Smooth muscle cell of the umbilical artery (primary cell): ENCODE measurements at places on chromosomes 11 and 22. TPM values are rescaled to one million over a fixed set of nuclear protein-coding genes. Genes with fewer than 3 reads are reported as not detected.

JAML gene
- total RNA-seq, result not detected in 2 replicates

ANO1 gene
- total RNA-seq, result not detected in 2 replicates

OR5B2 gene
- not detected in 2 replicates for total RNA-seq

KCNC1 gene
- not detected in 2 replicates for total RNA-seq

MN1 gene
- 0.55 and 1.8 TPM in 2 replicates for total RNA-seq

CRYBA4 gene
- not detected in 2 replicates for total RNA-seq

ZP1 gene
- total RNA-seq, result 0.60 and 6.8 TPM in 2 replicates

GRM5 gene
- total RNA-seq, result under 0.01 and 0.05 TPM in 2 replicates

HEPN1 gene
- total RNA-seq, result 0.09 TPM in 1 of 2 replicates, not detected in the other

SHANK3 gene
- 0.59 and 1.0 TPM in 2 replicates for total RNA-seq

ANKK1 gene
- not detected in 2 replicates for total RNA-seq

WNT11 gene
- total RNA-seq, result 0.30 and 0.37 TPM in 2 replicates

VSTM5 gene
- 0.32 TPM in 1 of 2 replicates, not detected in the other for total RNA-seq

DERL3 gene
- total RNA-seq, result 0.30 and 0.83 TPM in 2 replicates

BIK gene
- not detected in 2 replicates for total RNA-seq

RAB39A gene
- not detected in 2 replicates for total RNA-seq

CSNK2A3 gene
- total RNA-seq, result 2.1 and 5.6 TPM in 2 replicates

FOLR1 gene
- not detected in 2 replicates for total RNA-seq

SPON1 gene
- total RNA-seq, result 0.55 and 3.9 TPM in 2 replicates

OR8G5 gene
- total RNA-seq, result not detected in 2 replicates

SCGB2A2 gene
- total RNA-seq, result not detected in 2 replicates

DCDC1 gene
- total RNA-seq, result 0.14 and 0.30 TPM in 2 replicates

SPDYC gene
- not detected in 2 replicates for total RNA-seq

COPB1 gene
- total RNA-seq, result 402 and 481 TPM in 2 replicates

PHLDA2 gene
- total RNA-seq, result 5.0 and 13.2 TPM in 2 replicates

ST14 gene
- total RNA-seq, result not detected in 2 replicates

TRIM49 gene
- not detected in 2 replicates for total RNA-seq

KCNE3 gene
- total RNA-seq, result 0.60 and 4.5 TPM in 2 replicates

FGF3 gene
- not detected in 2 replicates for total RNA-seq

MCM5 gene
- 6.5 and 35.5 TPM in 2 replicates for total RNA-seq

MMP3 gene
- 0.88 and 10.7 TPM in 2 replicates for total RNA-seq

PTPN5 gene
- total RNA-seq, result not detected in 2 replicates

PHETA2 gene
- 15.7 and 22.6 TPM in 2 replicates for total RNA-seq

IL18 gene
- total RNA-seq, result 0.37 TPM in 1 of 2 replicates, not detected in the other

BTG4 gene
- total RNA-seq, result not detected in 2 replicates

ALDH3B1 gene
- 20.8 and 34.4 TPM in 2 replicates for total RNA-seq

GGTLC2 gene
- not detected in 2 replicates for total RNA-seq

TMEM138 gene
- total RNA-seq, result 25.7 and 38.9 TPM in 2 replicates

KCNK4 gene
- not detected in 2 replicates for total RNA-seq

SMIM35 gene
- not detected in 2 replicates for total RNA-seq

PTPRCAP gene
- total RNA-seq, result 0.42 TPM in 1 of 2 replicates, not detected in the other

CASP5 gene
- total RNA-seq, result not detected in 2 replicates

LRRC32 gene
- 59.0 and 86.1 TPM in 2 replicates for total RNA-seq

VPREB1 gene
- not detected in 2 replicates for total RNA-seq

ELMOD1 gene
- total RNA-seq, result 2.1 and 2.8 TPM in 2 replicates

PARVA gene
- total RNA-seq, result 57.0 and 80.9 TPM in 2 replicates

SMDT1 gene
- 2.0 and 2.7 TPM in 2 replicates for total RNA-seq

OR51B5 gene
- 0.09 and 0.30 TPM in 2 replicates for total RNA-seq

KDM4E gene
- not detected in 2 replicates for total RNA-seq

PKP3 gene
- total RNA-seq, result 0.69 and 1.8 TPM in 2 replicates
